Adrenal gland (tissue), 19 donors: ENCODE measurements at places on chromosomes 13 and 19. TPM values are rescaled to one million over a fixed set of nuclear protein-coding genes. Genes with fewer than 3 reads are reported as not detected.

Gene SERTAD3
- total RNA-seq, result 28.0 TPM

Gene CABP5
- not detected for total RNA-seq

GRCh38 chr13:97198753-97199152 lies 23.4 kb upstream of the MBNL2 start:
- no peak overlapping the region for H3K27ac ChIP-seq
- no peaks in the 10 kb centered on the region for H3K4me1 ChIP-seq
- DNase-seq, result no peak
- no peak overlapping the region for H3K4me3 ChIP-seq
- H3K36me3 ChIP-seq, result no peaks in the 10 kb centered on the region

- DNase-seq, result peak; percentile 90
- peaks cover 47% of the 10 kb centered on the region for H3K4me1 ChIP-seq
- H3K36me3 ChIP-seq, result no peaks in the 10 kb centered on the region
- no peak overlapping the region for H3K4me3 ChIP-seq
- H3K27me3 ChIP-seq, result no peaks in the 10 kb centered on the region
These were observed 617 bp upstream of the IQCN start for GRCh38 chr19:18274781-18275356.

Gene NLRP5
- not detected for total RNA-seq

DNA sequence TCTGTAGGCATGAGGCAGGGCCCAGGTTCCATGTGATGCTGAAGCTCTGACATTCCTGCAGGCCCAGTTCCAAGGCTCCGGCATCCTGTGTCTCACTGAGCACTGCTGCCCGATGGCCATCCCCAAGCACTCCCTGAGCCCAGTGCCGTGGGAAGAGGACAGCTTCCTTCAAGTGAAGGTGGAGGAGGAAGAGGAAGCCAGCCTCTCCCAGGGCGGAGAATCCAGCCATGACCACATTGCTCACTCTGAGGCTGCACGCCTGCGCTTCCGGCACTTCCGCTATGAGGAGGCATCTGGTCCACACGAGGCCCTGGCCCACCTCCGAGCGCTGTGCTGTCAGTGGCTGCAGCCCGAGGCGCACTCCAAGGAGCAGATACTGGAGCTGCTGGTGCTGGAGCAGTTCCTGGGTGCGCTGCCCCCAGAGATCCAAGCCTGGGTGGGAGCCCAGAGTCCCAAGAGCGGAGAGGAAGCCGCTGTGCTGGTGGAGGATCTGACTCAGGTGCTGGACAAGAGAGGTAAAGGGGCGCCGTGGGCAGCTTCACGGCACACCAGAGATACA lies 8.0 kb downstream of the ZSCAN22 start:
- no peak overlapping the region for H3K27ac ChIP-seq
- DNase-seq, result no peak
- no peak overlapping the region for H3K4me3 ChIP-seq
- no peaks in the 10 kb centered on the region for H3K4me1 ChIP-seq
- no peaks in the 10 kb centered on the region for H3K27me3 ChIP-seq

- no peaks in the 10 kb centered on the region for H3K36me3 ChIP-seq
- no peak overlapping the region for H3K27ac ChIP-seq
- no peak for DNase-seq
- no peaks in the 10 kb centered on the region for H3K27me3 ChIP-seq
- H3K4me1 ChIP-seq, result peaks cover 3% of the 10 kb centered on the region
These were observed 80.2 kb downstream of the IRS2 start for GRCh38 chr13:109706015-109706715.

DNA sequence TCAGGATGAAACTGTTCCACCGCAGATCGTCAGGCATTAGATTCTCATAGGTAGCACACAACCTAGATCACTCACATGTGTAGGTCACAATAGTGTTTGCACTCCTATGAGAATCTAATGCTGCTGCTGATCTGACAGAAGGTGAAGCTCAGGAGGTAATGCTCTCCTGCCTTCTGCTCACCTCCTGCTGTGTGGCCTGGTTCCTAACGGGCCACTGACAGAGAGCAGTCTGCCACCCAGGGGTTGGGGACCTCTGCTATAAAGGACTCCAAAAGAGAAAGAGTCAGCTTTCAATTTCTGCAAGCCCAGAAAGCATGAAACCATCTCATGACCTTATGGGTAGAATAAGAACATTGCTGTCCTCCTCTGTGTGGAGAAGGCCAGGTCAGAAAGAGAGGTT lies 43.5 kb upstream of the PCCA start:
- DNase-seq, result no peak
- H3K4me3 ChIP-seq, result no peak overlapping the region
- H3K36me3 ChIP-seq, result no peaks in the 10 kb centered on the region
- H3K27me3 ChIP-seq, result no peaks in the 10 kb centered on the region
- no peak overlapping the region for H3K27ac ChIP-seq
- no peaks in the 10 kb centered on the region for H3K4me1 ChIP-seq

Gene TMEM59L
- 3.4 TPM for total RNA-seq

GRCh38 chr13:59425211-59425741 lies 738.5 kb downstream of the DIAPH3 start:
- no peak overlapping the region for H3K4me3 ChIP-seq
- H3K27me3 ChIP-seq, result no peaks in the 10 kb centered on the region
- no peak for DNase-seq
- H3K27ac ChIP-seq, result no peak overlapping the region
- no peaks in the 10 kb centered on the region for H3K4me1 ChIP-seq

DNA sequence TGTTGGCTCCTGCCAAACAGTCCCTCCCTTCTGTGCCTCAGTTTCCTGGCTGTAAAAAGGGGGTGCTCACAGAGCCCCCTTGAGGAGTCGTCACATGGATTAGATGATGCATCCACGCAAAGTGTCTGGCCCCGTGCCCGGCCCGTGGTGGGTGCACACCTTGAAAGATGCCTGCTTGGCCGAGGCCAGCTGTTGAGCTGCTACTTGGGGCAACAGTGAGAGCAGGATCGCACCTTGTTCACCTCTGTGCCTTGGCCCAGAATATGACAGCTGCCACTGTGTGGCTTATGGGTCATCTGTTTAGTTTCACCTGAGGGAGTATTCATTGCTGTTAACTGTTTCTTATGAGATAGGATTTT lies 17.7 kb downstream of the CRTC1 start:
- peaks cover 13% of the 10 kb centered on the region for H3K4me1 ChIP-seq
- H3K27ac ChIP-seq, result peak overlapping the region; percentile 84
- DNase-seq, result no peak

Gene CYP4F8
- total RNA-seq, result not detected

GRCh38 chr13:26498656-26499601 lies 58.6 kb upstream of the WASF3 start:
- no peaks in the 10 kb centered on the region for H3K27me3 ChIP-seq
- no peak for DNase-seq
- no peak overlapping the region for H3K4me3 ChIP-seq
- no peak overlapping the region for H3K27ac ChIP-seq
- no peaks in the 10 kb centered on the region for H3K4me1 ChIP-seq

GRCh38 chr13:84896128-84896527 lies 903.1 kb downstream of the SLITRK6 start:
- peak; percentile 39 for DNase-seq
- no peak overlapping the region for H3K27ac ChIP-seq
- H3K27me3 ChIP-seq, result no peaks in the 10 kb centered on the region
- no peak overlapping the region for H3K4me3 ChIP-seq

Gene VSTM1
- not detected for total RNA-seq

DNA sequence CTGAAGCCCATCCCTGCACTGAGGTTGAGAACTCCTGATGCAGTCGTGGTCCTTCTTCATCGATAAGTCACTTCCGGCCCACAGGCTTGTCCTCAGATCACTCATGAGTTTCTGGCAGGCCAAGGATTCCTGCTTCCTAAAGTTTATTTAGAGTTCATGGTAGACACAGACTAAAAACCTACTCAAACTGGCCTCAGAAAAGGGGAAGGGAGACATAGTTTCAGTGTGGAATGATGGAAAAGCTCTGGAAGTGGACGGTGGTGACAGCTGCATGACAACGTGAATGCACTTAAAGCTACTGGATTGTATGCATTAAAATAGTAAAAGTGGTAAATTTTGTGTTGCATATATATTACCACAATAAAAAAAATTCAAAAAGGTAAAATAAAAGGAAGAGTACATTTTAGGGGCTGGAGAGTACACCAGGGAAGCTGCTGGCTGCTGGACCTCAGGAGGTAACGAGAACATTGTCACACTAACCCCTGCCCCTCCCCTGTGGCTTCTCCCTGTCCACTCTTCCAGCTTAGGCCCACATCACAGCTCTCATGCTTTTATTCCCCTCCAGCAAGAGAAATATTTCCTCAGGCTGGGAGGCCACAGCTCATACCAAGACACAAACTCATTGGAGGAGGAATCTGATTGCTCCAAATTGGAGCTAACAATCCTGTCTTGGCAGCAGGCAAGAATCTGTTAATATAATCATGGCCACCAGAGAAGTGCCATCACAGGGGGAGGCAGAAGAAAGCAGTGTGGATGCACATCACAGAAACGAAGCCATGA lies 741.0 kb downstream of the UQCRFS1 start:
- H3K4me1 ChIP-seq, result no peaks in the 10 kb centered on the region
- H3K36me3 ChIP-seq, result no peaks in the 10 kb centered on the region
- no peak for DNase-seq

DNA sequence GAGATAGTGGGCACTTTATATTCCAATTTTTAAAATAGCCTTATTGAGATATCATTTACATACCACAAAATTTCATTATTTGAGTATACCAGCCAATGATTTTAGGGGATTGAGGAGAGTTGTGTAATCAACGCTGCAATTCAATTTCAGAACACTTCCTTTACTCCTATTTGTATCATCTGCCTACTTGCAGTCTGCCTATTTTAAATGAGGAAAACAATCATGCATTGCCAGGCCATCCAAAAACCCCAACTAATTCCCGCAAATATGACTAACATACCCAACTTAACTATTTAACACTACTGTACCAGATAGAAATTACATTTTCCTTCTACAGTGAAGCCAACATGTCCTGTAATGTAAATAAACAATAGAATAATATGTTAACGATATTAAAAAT lies 26.7 kb downstream of the CAB39L start:
- no peak overlapping the region for H3K4me3 ChIP-seq
- H3K27ac ChIP-seq, result no peak overlapping the region
- no peak for DNase-seq
- peaks cover 10% of the 10 kb centered on the region for H3K4me1 ChIP-seq
- H3K27me3 ChIP-seq, result no peaks in the 10 kb centered on the region
- H3K36me3 ChIP-seq, result no peaks in the 10 kb centered on the region

Gene TTYH1
- total RNA-seq, result not detected

Gene TSC22D1
- 102 TPM for total RNA-seq

Gene FOXA3
- not detected for total RNA-seq

Gene KIR3DL1
- not detected for total RNA-seq

DNA sequence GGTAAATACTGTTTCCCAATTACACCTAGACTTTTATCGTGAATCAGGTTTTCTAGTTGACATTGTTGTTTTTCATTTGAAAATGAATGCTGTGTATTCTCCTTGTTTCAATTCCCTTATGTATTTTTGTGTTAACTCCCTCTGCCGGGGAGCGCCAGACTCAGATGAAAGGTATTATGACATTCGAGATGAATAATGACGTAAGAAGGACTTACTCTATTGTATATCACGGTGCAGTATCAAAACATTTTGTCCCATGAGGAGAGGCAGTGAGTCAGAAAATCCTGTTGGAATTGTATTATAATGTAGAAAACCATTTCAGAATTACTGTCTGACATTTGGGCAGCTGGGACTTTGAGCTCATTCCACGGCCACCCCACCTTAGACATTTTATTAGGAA lies 61.6 kb downstream of the LRCH1 start:
- DNase-seq, result no peak
- H3K36me3 ChIP-seq, result no peaks in the 10 kb centered on the region
- H3K27ac ChIP-seq, result no peak overlapping the region
- no peak overlapping the region for H3K4me3 ChIP-seq
- peaks cover 4% of the 10 kb centered on the region for H3K4me1 ChIP-seq

- H3K4me1 ChIP-seq, result peaks cover 34% of the 10 kb centered on the region
- no peaks in the 10 kb centered on the region for H3K27me3 ChIP-seq
- H3K36me3 ChIP-seq, result no peaks in the 10 kb centered on the region
These were observed 13.0 kb downstream of the RBM26 start for GRCh38 chr13:79392882-79393563.

- H3K36me3 ChIP-seq, result no peaks in the 10 kb centered on the region
- no peaks in the 10 kb centered on the region for H3K4me1 ChIP-seq
- no peak for DNase-seq
- no peak overlapping the region for H3K27ac ChIP-seq
- no peak overlapping the region for H3K4me3 ChIP-seq
- H3K27me3 ChIP-seq, result no peaks in the 10 kb centered on the region
These were observed 579.4 kb upstream of the PRR20A start for GRCh38 chr13:56561327-56561726.

GRCh38 chr13:99985886-99986527 lies 4.4 kb downstream of the ZIC2 start:
- no peak overlapping the region for H3K27ac ChIP-seq
- no peaks in the 10 kb centered on the region for H3K36me3 ChIP-seq
- DNase-seq, result no peak
- peaks cover 5% of the 10 kb centered on the region for H3K4me1 ChIP-seq

DNA sequence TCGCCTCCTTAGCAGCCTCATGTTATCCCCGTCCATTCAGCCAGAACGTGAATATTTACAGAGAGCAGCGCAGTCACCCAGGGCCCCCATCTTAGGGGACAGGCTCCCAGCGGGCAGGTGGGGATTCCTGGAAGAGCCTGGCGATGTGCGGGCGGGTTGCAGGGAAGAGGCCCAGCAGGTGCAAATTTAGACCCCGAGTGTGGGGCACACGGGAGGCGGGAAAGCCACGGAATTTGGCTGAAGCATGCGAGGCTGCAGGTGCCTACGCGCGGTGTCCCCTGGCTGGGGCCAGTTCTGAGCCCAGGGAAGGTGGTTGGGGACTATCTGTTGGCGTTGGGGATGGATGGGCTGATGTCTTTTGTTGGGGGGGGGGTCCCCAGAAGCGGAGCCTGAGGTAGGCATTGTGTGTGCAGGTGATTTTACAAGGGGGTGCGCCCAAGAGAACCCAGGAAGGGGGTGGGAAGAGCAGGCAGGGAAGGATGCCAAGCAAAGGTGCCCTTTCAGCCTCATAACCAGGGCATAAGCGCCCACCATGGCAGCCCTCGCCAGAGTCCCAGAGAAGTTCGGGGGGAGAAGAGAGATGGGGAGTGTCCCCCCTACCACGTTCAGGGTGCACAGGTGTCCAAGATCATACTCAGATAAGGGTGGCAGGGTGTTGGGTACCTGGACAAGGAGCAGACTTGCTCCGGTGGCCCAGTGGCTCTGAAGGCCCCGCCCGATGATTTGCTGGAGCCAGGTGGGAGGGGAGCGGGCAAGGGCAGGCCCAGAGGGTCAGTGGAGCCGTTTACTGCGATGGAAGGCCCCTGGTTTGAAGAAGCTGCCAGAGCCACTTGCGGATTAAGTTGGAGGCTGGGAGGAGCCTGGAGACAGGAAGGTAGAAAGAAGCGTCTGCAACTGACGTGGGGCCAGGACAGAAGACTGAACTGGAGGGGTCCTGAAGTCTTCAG lies 1.2 kb downstream of the TPGS1 start:
- H3K27me3 ChIP-seq, result no peaks in the 10 kb centered on the region
- no peaks in the 10 kb centered on the region for H3K36me3 ChIP-seq
- H3K27ac ChIP-seq, result no peak overlapping the region
- H3K4me1 ChIP-seq, result peaks cover 29% of the 10 kb centered on the region

Gene ADAMTSL5
- total RNA-seq, result 8.8 TPM

Gene ZNF229
- total RNA-seq, result 18.5 TPM

Gene LILRA1
- 0.39 TPM for total RNA-seq

Gene DBP
- 78.3 TPM for total RNA-seq
